ENCODE measurements at places on chromosomes 6 and 20. TPM values are rescaled to one million over a fixed set of nuclear protein-coding genes. Genes with fewer than 3 reads are reported as not detected.

Gene CLIC5
- total RNA-seq = 2.0 TPM

DNA sequence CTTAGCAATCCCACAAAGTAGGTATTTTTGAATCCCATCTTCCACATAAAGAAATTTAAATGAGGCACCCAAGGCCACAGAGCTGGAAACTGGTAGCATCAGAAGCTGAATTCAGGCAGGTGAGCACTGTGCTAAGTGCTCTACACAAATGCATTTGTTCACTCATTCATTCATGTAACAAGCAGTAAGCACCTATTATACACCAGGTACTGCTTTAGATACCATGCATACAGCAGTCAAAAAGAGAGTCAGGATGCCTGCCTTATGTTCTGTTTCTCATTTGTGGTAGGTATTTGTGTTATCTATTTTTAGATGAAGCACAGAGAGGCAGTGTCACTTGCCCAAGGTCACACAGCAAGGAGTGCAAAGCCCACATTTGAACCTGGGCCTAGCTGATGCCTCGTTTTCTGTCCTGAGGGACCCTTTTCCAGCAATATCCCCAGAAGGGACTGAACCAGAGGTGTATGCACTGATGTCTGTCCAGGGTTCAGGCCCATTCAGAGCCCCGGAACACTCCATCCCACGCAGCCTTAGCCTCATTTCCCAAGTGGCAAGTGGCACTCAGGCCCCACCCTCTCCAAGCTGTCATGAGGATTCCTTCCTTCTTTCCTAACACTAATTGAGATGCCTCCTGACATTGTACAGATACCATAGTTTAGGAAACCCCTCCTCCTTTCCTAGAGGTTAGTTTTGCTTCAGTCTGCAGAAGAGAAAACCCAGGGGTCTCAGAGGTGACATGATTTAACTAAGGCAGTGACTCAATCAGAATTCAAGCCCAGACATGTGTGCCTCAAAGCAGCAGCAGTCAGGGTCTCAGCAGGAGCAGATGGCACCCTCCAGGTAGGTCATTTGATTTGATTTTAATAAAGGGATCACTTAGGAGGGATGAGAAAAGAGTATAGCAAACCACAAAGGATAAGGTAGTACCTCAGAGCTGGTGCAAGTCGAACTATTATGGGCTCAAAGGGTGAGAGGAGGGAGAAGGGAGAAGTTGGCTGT lies 61.2 kb upstream of the SIRPA start:
- peaks cover 35% of the 10 kb centered on the region for H3K27me3 ChIP-seq
- peaks cover 23% of the 10 kb centered on the region for H3K4me1 ChIP-seq
- H3K27ac ChIP-seq = no peak overlapping the region
- H3K36me3 ChIP-seq = no peaks in the 10 kb centered on the region

GRCh38 chr20:40610730-40611129 lies 78.3 kb downstream of the MAFB start:
- DNase-seq = no peak
- no peaks in the 10 kb centered on the region for H3K36me3 ChIP-seq
- H3K4me1 ChIP-seq = no peaks in the 10 kb centered on the region
- H3K4me3 ChIP-seq = no peak overlapping the region
- peaks cover 8% of the 10 kb centered on the region for H3K27me3 ChIP-seq

GRCh38 chr20:2911200-2911599 lies 37.9 kb downstream of the PTPRA start:
- H3K27me3 ChIP-seq = no peaks in the 10 kb centered on the region
- H3K36me3 ChIP-seq = no peaks in the 10 kb centered on the region
- H3K4me3 ChIP-seq = no peak overlapping the region
- H3K4me1 ChIP-seq = no peaks in the 10 kb centered on the region
- DNase-seq = no peak

Gene PLA2G7
- not detected for total RNA-seq

GRCh38 chr6:169920359-169921020 lies 169.1 kb downstream of the ERMARD start:
- H3K4me1 ChIP-seq = no peaks in the 10 kb centered on the region
- H3K4me3 ChIP-seq = no peak overlapping the region
- no peaks in the 10 kb centered on the region for H3K36me3 ChIP-seq
- no peak for DNase-seq

DNA sequence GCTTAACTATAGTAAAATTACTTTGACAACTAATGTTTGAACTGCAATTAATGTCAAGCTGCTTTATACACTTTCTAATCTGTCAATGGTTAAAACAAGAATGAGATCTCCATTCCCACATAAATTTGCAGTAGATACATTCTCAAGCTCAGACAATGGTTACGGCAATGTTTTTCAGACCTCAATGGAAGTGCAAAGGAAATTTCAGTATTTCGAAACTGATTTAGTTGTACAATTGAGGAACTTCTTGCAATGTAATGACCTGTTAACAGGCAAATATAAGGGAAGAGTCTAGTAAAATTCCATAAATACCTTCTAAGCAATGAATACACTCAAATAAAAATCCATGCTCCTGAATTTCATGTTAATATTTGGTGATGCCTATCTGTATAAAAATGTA lies 94.7 kb downstream of the ADTRP start:
- no peaks in the 10 kb centered on the region for H3K27me3 ChIP-seq
- DNase-seq = no peak
- H3K4me1 ChIP-seq = no peaks in the 10 kb centered on the region
- no peak overlapping the region for H3K4me3 ChIP-seq
- no peaks in the 10 kb centered on the region for H3K36me3 ChIP-seq

- no peaks in the 10 kb centered on the region for H3K36me3 ChIP-seq
- no peak overlapping the region for H3K4me3 ChIP-seq
- H3K27ac ChIP-seq = no peak overlapping the region
- DNase-seq = no peak
- no peaks in the 10 kb centered on the region for H3K27me3 ChIP-seq
These were observed 93.6 kb downstream of the KHDC1L start for GRCh38 chr6:73131706-73132105.

GRCh38 chr6:159359581-159360297 lies 190.5 kb downstream of the FNDC1 start:
- no peak overlapping the region for H3K27ac ChIP-seq
- H3K4me3 ChIP-seq = no peak overlapping the region
- H3K27me3 ChIP-seq = no peaks in the 10 kb centered on the region
- H3K36me3 ChIP-seq = no peaks in the 10 kb centered on the region

Gene GFRAL
- not detected for total RNA-seq

- peaks cover 14% of the 10 kb centered on the region for H3K27me3 ChIP-seq
- no peak for DNase-seq
- H3K4me1 ChIP-seq = no peaks in the 10 kb centered on the region
- H3K36me3 ChIP-seq = no peaks in the 10 kb centered on the region
These were observed 3.5 kb upstream of the MYT1 start for GRCh38 chr20:64160526-64161355.

DNA sequence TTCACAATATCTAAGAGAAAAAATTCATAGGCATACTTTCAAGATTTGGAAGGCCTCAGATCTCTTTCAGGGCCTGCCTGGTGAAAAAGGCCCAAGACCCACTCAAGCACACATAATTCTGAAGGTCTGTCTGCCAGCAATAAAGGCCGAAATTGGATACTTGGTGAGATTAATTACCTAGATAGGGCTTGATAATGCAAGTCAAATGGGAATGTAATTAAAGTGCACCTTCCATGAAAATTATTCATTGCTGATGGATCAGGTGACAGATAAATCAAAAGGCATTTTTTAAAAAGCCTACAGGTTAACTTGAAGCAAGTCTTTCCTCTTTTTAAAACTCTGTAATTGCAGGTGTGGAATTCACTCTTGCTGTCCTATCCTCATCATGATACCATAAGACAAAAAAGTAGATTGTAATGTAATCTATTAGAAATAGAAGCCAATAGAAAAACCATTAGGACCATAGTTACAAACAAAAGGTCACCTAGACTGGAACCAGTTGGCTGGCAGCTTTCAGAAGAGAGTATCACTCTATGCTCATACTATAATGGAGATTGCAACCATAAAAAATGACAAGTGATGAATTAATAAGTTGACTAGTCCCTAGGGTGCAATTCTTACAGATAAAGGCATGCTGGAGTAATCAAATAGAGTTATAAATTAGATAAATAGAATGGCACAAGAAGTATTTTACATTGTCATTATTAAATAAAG lies 77.3 kb downstream of the EPHA7 start:
- no peak overlapping the region for H3K4me3 ChIP-seq
- H3K4me1 ChIP-seq = no peaks in the 10 kb centered on the region
- no peaks in the 10 kb centered on the region for H3K36me3 ChIP-seq

- H3K36me3 ChIP-seq = no peaks in the 10 kb centered on the region
- H3K4me1 ChIP-seq = no peaks in the 10 kb centered on the region
- H3K27ac ChIP-seq = no peak overlapping the region
These were observed 45.3 kb downstream of the ZNF292 start for GRCh38 chr6:87200469-87201175.

DNA sequence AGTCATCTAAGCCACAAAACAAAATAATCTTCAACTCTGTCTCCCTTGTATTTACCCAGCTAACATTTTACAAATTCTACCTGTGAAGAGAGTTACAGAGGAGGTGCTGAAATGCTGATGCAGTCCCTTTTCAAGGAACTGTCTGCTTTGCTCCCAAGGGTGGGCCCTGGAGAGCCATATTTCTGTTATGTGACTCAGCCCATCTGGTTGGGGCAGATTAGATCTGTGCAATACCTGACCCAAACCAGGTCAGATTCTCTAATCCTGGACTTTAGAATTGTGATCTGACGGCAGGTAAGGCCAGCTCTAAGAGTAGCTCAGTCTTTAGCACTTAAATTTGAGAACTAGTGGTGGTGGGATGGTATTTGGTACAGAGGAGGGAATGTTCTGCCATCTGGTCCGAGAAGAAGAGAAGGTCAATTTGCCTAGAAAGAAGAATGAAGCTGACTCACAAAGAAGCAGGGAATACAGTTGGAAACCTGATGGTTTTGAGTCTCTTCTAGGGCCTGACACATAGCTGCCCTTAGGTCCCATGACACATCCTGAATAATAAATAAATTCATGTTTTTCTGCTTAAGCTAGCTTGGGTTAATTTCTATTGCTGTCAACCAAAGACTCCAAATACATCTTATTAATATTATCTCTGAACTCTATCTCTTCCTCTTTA lies 8.1 kb downstream of the ZNF311 start:
- no peak for DNase-seq
- H3K4me1 ChIP-seq = no peaks in the 10 kb centered on the region
- peaks cover 15% of the 10 kb centered on the region for H3K36me3 ChIP-seq
- H3K27ac ChIP-seq = no peak overlapping the region

Gene DLGAP4
- 15.1 TPM for total RNA-seq

Gene NKX2-2
- total RNA-seq = 4.8 TPM

- H3K27me3 ChIP-seq = no peaks in the 10 kb centered on the region
- DNase-seq = no peak
- H3K4me1 ChIP-seq = no peaks in the 10 kb centered on the region
- H3K27ac ChIP-seq = no peak overlapping the region
- no peak overlapping the region for H3K4me3 ChIP-seq
These were observed 228.1 kb upstream of the RAB32 start for GRCh38 chr6:146315381-146316174.

DNA sequence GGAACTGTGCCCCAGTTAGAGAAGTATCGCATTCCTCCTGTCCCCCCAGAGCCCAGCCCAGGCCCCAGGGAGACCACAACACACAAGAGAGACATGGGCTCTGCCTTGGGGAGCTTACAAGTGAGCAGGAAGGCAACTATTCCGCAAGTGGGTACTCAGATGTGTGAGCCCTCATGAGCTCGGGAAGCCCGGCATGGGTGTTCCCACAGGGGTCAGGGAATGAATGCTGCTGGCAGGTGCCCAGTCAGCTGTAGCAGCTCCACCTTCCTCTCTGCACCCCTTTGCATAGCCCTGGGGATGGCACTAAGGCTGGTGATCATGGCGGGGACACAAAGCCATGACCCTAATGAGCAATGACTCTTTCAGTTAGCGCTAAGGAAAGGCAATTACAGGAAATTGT lies 194.1 kb downstream of the SYNDIG1 start:
- no peak for DNase-seq
- H3K36me3 ChIP-seq = no peaks in the 10 kb centered on the region
- no peaks in the 10 kb centered on the region for H3K27me3 ChIP-seq
- H3K27ac ChIP-seq = no peak overlapping the region

Gene PERP
- total RNA-seq = 7.6 TPM

Gene EEF1A2
- total RNA-seq = 23.8 TPM

- H3K4me3 ChIP-seq = no peak overlapping the region
- H3K36me3 ChIP-seq = peaks cover 64% of the 10 kb centered on the region
- DNase-seq = no peak
These were observed 12.5 kb downstream of the JAG1 start for GRCh38 chr20:10661261-10661660.

GRCh38 chr6:122109075-122109474 lies 290.4 kb upstream of the HSF2 start:
- H3K27me3 ChIP-seq = no peaks in the 10 kb centered on the region
- H3K4me3 ChIP-seq = no peak overlapping the region
- H3K4me1 ChIP-seq = no peaks in the 10 kb centered on the region
- DNase-seq = no peak
- H3K27ac ChIP-seq = no peak overlapping the region

GRCh38 chr6:139294090-139294489 lies 2.3 kb upstream of the TXLNB start:
- H3K27me3 ChIP-seq = no peaks in the 10 kb centered on the region
- H3K4me1 ChIP-seq = no peaks in the 10 kb centered on the region
- H3K4me3 ChIP-seq = no peak overlapping the region
- H3K36me3 ChIP-seq = no peaks in the 10 kb centered on the region

- no peaks in the 10 kb centered on the region for H3K27me3 ChIP-seq
- no peak overlapping the region for H3K27ac ChIP-seq
- no peaks in the 10 kb centered on the region for H3K36me3 ChIP-seq
These were observed 6.7 kb downstream of the BPIFA1 start for GRCh38 chr20:33242319-33243100.

DNA sequence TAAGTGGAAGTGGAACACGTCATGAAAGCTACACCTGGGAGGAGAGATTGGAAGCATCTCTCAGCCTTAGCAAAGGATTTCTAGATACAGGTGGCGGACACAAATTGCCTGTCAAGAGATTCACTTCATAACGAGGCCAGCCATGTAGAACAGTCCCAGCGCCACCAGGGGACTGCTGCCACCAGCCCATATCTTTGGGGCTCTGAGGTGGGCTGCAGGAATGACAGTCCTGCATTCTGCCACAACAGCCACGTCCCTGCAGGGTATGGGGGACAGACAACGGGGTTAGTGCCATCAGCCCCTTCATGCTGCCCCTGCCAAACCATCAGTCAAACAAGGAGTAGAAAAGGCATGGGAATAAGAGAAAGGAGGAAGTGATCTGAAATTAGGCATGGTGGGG lies 81.2 kb upstream of the SASH1 start:
- H3K27me3 ChIP-seq = no peaks in the 10 kb centered on the region
- no peaks in the 10 kb centered on the region for H3K36me3 ChIP-seq
- DNase-seq = no peak
- H3K27ac ChIP-seq = no peak overlapping the region

Gene CLPSL2
- total RNA-seq = not detected

DNA sequence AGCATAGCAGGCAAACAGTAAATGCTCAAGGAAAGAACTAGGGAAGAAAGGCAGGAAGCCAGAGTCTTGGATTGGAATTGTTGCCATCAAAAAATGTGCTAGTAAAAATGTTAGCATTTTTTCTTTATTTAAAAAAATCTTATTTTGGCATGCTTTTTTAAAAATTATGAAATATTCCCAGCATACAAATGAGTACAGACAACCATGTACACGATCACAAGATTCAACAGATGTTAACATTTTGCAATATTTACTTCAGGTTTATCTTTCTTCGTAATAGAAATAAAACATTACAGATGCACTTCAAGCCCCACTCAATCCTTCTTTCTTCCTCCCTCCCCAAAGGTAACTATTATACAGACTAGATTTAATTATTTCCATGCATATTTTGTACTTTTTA lies 27.4 kb upstream of the NOP56 start:
- H3K27ac ChIP-seq = no peak overlapping the region
- no peaks in the 10 kb centered on the region for H3K4me1 ChIP-seq
- no peaks in the 10 kb centered on the region for H3K36me3 ChIP-seq
- no peak for DNase-seq
- H3K27me3 ChIP-seq = no peaks in the 10 kb centered on the region
- no peak overlapping the region for H3K4me3 ChIP-seq

Gene LTA
- not detected for total RNA-seq
